ENCODE measurements at places on chromosomes 3 and 15.

GRCh38 chr3:141336672-141337522, 31.4 kb upstream of the ZBTB38 start:
- no peak for DNase-seq

DNA sequence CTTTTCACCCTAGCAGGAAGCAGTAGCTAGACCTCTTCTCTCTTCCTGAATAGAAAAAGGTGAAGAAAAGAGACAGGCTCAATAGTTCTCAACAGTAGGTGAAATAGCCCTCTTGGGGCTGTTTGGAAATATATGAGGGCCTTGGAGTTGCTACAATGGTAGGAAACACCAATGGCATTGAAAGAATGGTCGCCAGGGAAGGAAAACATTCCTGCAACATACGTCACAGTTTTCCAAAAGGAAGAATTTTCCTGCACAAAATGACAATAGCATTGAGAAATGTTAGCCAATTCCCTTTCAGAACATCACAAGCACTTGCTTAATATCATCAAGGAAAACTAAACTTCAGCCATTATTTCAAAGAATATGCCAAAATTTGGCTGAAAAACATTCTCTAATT, 484.5 kb downstream of the IGSF11 start:
- DNase-seq, result no peak

GRCh38 chr3:72434296-72434695, 413.9 kb downstream of the SHQ1 start:
- no peak for DNase-seq

DNA sequence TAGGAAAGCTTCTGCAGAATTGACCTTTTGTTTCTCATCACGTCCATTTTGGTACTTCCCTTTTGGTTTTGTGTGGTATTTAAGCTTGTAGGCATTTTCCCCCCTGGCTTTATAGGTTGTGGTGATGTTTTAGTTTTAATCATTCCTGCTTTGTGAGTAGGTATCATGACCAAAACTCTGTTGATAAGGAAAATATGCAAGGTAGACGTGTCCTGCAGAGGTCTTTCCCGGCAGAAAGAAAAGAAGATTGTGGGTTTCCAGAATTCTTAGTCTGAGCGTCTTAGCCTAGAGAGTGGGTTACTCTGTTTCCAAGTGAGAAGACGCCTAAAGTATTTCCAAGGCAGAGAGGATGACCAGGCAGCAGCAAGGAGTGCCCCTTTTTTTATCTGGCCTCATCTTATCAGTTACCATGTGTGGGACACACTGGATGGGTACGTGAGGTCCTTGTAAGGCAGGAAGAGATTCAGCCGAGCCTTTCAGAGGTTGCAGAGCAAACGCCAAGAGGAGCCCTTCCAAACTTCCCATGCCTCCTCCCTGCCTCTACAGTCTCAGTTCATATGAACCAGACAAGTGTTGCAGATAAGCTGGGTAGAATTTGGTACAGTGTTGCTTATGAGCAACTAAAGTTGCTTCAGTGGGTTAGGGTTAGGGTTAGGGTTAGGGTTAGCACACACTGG, 58.8 kb downstream of the ARNT2 start:
- DNase-seq, result no peak

GRCh38 chr15:67396114-67396513, 124.8 kb upstream of the C15orf61 start:
- DNase-seq, result no peak

GRCh38 chr3:14849638-14850230, 31.0 kb downstream of the FGD5 start:
- no peak for DNase-seq

Data from NCI-H446 treated with DMSO at 0.1 percent for 48 hours (cell line).